ENCODE measurements at places on chromosomes 4 and X.

DNA sequence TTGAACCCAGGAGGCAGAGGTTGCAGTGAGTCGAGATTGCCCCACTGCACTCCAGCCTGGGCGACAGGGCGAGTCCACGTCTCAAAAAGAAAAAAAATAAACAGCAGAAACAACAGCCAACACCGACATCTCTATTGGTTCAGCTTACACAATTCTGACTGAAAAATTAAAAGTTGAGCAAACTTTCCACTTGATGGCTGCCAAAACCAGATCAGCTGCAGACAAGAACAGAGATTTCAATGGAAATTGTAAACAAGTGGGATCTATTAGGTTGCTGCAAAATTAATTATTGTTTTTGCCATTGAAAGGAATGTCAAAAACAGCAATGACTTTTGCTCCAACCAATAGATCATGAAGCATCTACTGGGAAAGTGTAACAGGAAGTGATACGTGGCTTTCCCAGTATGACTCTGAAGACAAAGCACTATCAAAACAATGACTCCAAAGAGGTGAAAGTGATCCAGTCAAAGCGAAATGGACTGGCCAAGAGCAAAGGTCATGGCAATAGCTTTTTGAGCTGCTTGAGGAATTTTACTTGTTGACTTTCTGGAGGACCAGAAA, 26.3 kb downstream of the UPF3B start:
- no peak for DNase-seq

- no peak for DNase-seq
Observed at GRCh38 chrX:115364670-115365069, 75.2 kb downstream of the LUZP4 start.

- no peak for DNase-seq
Observed at GRCh38 chr4:140297221-140297570, 76.2 kb upstream of the SCOC start.

DNA sequence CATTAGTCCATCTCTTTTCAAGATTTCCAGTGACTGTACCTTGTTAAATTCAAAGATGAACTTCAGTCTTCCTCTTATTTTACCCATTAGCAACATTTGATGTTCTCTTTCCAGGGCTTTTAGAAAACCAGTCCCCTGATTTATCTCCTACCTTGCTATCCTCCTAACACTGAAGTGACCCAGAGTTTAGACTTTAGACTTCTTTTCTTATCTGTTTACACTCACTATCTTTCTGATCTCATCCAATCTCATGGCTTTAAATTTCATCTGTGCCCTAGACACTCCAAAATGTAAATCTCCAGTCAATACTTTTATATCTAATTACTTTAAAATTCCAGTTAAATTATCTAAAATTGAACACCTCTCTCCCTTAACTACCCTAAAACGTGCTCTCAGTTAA, 13.5 kb upstream of the CXXC4 start:
- no peak for DNase-seq

DNA sequence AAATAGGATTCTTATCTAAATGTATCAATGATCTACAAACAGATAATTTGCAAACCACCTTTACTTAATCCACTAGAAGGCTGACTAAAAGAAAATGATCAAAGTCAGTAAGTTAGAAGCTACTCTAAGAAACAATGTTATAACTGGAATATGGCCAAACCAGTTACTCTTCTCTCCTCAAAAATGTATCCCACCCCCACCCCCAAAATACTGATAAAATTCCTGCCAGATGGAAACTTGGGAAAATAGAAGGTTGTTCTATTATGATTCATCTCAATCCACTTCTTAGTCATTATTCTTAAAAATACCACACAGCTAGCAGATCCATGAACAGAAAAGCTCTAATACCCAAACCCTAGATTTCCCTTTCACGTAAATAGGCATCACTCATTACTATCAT, 206.4 kb downstream of the KLHL13 start:
- DNase-seq: no peak

DNA sequence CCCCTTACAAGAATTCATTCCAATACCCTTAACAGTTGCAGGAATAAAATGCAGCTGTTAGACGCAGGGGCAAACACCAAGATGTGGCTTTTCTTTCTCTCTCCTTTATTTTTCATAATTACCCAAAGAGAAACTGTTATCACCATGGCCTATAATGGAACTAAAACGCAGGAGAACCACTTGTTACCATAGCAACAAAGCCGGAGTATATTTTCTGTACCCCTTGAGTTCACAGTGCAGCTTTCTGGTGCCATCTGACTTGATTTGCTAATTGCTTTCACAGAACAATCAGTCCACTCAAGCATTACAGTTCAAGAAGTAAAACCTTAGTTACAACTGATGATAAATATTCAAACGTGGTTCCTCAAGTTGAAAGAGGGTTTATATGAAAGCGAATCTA, 157.9 kb downstream of the AMELX start:
- DNase-seq: no peak

- peak; percentile 97 for DNase-seq
Observed at GRCh38 chr4:119212234-119212963, at the start of gene USP53. TSS of gene USP53 (plus strand) at chr4:119212713. CDS start at chr4:119239760, 27,047 bp downstream.

DNA sequence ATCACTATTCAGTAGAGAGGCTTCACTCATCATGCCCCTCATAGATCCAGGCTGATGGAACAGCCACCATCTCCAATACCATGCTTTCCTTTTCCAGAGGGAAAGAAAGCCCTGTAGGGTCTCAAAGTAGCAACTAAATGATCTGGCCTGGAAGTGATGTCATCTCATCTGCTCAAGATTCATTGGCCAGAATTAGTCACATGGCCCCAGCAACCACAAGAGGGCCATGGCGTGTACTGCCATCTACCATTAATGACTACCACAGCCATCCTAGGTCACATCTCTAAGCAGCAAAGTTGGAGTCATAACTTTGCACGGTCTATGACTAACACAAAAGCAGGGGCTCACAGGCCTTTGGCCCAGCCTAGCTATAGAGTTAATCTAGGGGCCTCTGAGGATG, 194.8 kb downstream of the KIT start:
- DNase-seq: no peak

DNA sequence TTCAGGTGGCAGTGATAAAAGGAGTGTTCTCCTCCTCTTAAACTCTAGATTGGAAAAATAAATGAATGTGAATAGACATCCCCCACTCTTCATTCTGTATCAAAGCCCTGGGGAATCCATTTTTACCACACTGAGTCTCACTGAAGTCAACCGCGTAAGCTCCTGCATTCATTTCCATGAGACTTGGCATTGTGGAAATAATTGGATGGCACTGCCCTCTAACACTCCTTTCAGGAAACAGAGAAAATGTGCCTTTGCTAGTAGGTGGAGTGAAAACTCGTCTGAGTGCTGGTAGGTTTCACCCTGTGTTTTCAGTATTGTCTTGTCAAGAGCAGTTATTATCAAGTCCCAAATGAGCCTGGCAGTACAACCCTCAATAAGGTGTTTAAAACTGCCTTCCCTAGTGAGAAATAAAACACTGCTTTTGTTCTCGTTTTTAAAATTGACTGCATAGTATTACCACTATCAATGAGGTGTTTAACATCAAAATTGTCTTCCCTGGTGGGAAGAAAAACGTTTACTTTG, 9.7 kb upstream of the CDKN2AIP start:
- DNase-seq: no peak

DNA sequence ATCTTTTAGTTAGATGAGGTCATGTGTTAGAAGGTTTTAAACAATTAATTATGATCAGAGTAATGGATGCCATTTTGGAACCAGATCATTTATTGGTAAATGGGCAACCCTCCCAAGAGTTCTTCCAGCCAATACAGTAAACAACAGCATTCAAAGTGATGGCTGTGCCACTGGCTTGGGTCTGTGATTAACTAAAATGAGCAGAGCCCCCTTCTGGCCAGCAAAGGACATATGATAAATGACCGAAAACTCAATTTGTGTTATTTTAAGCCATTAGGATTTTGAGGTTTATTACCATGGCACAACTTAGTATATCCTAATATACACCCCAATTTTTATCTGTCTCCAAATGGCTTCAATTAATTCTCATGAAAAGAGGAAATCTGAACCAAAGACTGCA, 90.8 kb upstream of the NPFFR2 start:
- no peak for DNase-seq

- no peak for DNase-seq
Observed at GRCh38 chr4:67055319-67055718, 490.0 kb downstream of the CENPC start.

DNA sequence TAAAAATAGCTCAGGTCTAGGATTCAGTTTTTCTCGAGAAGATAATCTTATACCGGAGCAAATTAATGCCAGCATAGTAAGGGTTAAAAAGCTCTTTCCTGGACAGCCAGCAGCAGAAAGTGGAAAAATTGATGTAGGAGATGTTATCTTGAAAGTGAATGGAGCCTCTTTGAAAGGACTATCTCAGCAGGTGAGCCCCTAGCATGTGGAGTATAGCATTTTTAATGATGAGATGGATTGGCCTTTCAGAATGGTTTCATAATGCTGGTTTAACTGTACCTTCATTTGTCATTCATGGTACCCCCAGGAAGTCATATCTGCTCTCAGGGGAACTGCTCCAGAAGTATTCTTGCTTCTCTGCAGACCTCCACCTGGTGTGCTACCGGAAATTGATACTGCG, 79.4 kb downstream of the SLC10A6 start:
- no peak for DNase-seq

DNA sequence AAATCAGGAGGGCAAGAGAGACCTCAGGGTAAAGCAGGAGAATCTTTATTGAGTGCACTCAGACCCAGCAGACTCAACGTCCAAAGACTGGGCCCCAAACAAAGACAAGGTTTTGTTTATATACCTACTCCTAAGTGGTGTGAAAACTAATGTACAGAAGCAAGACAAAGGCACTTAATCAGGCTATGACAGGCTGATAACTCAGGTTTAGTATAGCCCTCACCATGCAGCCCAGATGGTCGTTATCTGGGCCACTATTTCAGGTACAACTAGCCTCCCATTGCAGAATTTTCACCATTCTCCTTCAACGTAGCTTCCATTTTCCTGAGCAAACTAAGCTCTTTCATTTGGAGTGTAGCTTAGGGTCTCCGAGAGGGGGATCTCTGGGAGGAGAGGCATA, 36.9 kb downstream of the SULT1E1 start:
- no peak for DNase-seq

DNA sequence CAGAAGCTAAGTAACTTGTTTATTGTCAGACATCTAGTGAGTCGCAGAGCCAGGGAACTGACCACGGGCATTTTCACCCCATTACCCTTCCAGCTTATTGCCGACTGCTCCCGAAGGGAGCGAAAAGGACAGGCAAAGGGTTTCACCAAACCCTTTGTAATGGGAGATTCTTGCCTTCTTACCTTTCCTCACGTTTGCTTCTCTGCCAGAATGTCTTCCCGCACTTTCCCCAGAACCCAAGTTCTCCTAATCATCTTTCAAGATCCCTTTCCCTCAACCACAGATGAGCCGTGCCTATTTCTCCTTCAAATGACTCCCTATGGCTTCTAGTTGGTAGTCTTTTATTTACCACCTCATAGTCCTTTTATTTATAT, 520 bp upstream of the SRP72 start:
- no peak for DNase-seq

GRCh38 chr4:29046781-29047180, 1673.4 kb upstream of the PCDH7 start:
- DNase-seq: no peak

DNA sequence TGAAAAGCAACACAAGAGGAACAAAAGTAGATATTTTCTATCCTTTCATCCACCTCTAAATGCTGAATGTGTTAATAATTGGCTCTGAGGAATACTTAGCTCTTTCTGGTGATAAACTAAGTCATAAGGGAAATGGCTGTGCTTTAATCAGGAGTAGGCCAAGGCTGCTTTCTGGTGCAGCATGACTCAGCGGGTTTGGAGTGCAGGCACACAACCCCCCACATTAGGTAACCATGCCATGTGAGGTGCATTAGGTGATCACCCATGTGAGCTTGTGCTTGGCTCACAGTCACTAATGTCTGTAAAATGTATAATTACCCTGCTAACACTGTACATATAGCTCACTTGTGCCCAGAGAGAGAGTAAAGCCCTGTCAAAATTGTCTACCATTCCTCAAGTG, 57.2 kb downstream of the USP38 start:
- DNase-seq: no peak

DNA sequence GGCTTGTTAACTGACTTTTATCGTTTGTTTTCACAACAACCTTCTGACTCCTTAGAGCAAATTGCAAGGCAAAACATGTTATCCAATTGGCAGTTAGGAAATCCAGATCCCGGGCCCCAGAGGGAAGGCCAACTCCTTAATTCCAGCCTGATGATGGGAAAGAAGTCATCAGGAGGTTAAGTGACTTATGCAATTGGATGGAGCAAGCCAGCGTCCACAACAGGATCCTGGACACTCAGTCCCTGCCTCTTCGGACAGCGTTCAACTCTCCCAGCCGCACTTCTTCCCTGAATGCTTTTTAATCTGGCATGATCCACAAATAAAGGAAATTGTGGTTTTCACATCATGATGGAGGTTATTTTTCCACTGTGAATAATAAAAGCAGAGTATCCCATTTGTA, 310.1 kb downstream of the RAB28 start:
- no peak for DNase-seq
